ENCODE measurements at places on chromosomes 16 and 17.

DNA sequence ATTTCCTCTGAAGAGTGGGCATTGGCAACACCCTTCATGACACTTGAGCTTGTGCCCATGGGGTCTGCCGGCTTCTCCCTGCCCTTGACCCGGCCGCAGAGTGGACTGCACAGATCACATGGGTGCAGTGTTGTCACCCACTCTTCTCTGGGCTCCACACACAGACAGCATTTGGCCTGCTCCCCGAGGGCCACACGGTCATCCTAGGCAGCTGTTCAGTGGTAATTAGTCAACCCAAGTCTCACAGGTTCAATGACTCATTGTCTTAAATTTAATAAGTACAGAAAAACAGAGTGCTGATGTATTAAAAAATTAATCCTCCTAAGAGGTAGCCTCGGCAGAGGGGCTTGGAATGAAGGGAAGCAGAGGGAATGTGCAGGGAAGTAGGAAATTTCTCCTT is 204.8 kb downstream of the MSI2 start:
- DNase-seq: no peak

DNA sequence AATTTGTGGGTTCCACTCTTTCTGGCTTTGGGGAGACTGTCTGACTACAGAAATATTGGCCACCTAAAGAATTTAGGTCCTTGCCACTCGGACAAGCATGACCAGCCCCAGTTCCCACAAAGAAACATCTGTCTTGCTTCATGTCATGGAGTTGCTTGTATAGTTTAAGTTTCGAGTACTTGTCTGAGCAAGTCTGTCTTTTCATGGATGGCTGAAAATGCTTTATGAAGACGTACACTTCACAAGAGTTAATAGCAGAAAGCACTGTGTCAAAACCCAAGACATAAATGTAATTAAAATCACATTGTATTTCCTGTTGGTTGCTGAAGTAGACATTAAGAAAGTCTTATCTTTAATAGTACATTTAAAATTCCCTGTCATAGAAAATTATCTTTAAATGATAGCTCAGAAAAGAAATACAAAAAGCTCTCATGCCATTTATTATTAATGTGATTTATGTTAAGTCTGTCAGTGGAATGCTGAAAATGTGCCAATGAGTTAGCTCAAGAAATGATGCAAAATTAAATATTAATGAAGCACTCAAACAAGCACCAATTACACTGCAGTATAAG is 29.8 kb upstream of the XYLT2 start:
- no peak for DNase-seq

GRCh38 chr16:2529061-2529931 is 1.9 kb downstream of the CEMP1 start:
- DNase-seq: no peak

GRCh38 chr17:39666601-39667261 is 1.5 kb upstream of the PNMT start:
- no peak for DNase-seq

DNA sequence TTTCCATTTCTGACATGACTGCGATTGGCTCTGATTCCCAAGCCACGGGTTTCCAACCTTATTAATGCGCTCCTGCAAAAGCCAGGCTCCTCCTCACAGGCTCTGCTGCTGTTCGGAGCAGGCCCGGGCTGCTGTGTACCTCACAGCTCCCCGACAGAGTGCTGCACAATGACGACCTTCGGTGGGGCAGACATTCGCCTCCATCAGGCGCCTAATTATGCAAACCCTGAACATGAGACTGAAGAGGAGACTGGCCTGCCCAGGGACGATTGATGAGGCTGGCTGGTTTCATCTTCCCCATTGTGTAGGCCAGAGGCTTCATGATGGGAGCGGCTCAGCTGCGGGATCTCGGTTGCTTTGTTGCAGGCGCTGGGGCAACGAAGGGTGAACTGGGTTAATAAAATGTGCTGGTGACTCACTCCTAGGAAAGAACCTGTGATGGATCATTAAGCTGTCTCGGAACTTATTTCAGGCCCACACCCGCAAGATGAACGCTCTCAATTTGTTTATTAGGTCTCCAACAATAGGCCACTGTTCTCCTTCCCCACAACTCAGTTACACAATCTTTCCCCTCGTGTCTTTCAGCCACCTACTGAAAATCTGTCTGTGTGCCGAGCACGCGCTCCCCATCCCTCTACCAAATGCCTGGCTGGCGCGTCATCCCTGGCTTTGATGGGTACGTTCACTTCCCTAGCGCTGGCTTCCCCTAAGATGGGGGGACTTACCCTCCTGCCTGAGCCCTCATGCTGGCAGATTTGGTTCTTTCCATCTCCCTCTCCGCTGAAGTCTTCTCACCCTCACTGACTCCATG is 27.2 kb upstream of the TOB1 start:
- no peak for DNase-seq
